Effector memory CD4-positive, alpha-beta T cell (primary cell): ENCODE measurements at places on chromosomes 3 and 15.

DNA sequence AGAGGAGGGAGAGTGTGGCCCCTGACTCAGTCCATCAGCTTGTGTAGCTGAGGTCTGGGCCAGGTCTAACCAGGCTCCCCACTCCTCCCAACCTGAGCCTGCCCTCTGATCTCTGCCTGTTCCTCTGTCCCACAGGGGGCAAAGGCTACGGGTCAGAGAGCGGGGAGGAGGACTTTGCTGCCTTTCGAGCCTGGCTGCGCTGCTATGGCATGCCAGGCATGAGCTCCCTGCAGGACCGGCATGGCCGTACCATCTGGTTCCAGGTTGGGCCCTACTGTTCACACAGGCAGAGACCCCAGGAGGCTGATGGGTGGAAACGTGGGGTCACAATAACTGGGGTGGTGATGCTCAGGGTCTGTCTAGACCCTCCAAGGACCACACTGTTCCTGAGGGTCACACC lies 6.8 kb downstream of the NEIL1 start:
- DNase-seq, result no peak

- peak; percentile 41 for DNase-seq
Observed at GRCh38 chr3:101828691-101829436, 20.4 kb upstream of the NFKBIZ start.

DNA sequence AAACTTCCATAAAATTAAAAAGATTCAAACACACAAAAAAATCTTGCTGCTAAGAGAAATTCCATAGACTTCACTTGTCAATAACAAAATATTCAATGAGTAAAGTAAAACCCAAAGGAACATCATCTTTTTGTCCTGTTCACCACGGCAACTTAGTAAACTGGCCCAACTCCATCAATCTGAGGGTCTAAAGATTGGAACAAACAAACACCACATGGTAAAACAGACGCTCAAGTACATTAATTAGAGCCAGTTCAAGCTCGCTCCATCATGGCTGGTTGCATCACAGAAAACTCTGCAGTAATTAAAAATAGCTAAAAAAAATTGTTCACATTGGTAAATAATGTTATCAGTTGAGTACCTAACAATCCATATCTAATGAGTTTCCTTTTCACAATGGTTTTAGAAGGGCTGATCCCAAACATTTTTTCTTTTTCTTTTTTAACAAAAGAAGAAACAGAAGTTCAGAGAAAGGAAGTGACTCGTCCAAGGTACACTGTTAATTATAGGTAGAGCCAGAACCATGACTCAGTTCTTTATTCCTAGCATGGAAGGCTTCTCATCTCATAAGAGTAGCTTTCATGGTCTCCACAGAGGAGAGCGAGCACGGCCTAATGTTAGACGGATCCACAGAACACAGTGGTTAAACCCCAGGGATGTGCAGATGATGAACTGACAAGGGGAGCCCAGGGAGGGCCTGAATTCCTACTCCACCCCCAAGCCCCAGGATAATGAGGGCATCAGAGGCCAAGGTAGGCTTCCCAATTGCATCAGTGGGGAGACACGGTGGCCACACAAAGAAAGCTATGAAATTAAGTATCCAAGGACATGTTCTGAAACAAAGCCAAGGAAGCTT lies 79.2 kb upstream of the ARHGEF3 start:
- DNase-seq, result no peak

DNA sequence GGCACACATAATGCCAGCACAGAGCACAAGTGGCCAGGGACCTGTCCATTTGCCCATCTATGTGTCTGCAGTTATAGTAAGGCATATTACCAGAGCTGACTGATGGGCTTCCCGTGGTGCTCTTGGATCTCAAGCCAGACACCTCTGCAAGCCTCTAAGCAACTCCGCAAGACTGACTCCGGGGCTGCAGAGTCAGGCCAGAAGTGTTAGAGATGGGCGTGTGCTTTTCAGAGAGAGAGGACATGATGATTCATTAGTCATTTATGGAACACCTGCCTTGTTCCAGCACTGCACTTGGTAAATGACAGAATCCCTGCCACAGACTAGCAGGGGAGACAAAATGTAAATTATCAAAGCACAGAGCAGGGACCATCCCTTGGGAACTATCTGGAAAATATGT lies 559.0 kb downstream of the PDCD6IP start:
- no peak for DNase-seq

DNA sequence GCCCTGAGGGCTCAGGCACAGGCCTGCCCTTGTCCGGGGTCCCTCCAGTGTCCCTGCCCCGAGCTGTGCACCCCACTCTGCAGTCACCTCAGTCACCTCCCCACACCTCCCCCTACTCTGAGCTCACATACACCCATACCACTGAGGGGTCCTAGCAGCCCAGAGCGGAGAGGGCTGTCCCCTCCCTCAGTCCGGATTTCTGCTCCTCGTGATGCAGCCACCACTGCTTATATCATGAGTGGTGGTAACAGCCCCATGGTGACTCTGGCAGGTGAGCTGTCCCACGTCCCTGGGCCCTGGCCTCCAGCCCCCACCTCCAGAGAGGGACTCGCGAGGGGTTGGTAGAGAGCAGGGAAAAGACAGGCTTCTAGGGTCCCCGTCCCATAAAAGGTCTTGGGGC lies 8.0 kb downstream of the CSPG4 start:
- no peak for DNase-seq

DNA sequence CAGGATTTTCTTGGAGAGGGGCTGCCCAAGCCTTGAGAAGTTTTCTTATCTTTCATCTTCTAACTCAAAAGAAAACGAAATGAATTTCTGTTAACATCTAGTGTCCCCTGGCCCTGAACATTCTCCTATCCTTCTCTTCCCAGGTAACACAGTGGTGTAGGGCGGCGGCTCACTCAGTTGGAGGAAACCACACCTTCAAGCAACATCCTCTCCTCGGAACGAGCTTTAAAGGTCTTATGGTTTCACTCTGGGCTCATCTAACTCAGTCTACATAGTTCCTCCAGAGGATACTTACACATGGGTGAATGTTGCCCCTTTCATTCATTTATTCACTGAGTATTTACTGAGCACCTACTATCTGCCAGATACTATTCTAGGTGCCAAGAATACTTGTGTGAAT lies 31.0 kb upstream of the KLHL6 start:
- no peak for DNase-seq

GRCh38 chr3:169148448-169149348 lies 514.8 kb downstream of the MECOM start:
- no peak for DNase-seq

DNA sequence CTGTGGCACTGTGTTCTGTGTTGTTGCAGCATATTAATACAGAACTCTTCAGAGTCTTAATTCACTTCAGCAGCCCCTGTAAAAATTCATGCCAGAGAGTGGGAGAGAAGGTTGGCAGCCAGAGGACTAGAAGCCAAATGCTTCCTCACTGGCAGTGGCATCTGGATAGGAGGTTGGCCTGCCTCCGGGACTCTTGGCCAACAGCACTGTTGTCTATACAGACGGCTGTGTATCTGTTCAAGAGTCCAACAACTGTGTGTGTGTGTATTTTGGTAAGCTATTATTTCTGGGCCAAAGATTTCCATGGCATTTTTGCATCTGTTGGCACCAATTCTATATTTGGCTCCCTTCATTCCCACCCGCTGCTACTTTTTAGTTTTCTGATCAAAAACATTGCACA lies 156.0 kb upstream of the SOX2 start:
- DNase-seq, result no peak

DNA sequence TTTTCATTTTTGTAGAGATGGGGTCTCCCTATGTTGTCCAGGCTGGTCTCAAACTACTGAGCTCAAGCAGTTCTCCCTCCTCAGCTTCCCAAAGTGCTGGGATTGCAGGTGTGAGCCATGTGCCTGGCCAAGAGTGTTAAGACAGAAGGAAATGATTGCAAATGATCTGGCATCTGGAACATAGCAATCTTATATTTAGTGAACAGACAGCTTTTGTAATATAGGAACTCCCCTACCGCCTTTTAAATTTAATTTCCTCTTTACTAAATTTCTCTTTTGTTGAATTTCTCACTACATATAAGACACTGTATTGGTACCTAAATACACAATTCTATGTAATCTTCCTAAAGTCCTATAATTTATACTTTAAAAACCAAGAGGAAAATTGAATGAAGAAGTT lies 13.1 kb downstream of the ANO10 start:
- DNase-seq, result no peak

GRCh38 chr3:106629215-106629832 lies 747.9 kb upstream of the CCDC54 start:
- DNase-seq, result no peak

GRCh38 chr3:73499787-73500186 lies 125.0 kb downstream of the PDZRN3 start:
- no peak for DNase-seq

GRCh38 chr3:79954756-79955155 lies 187.0 kb upstream of the ROBO1 start:
- DNase-seq, result no peak

GRCh38 chr3:30751610-30752299 lies 142.7 kb downstream of the GADL1 start:
- DNase-seq, result peak; percentile 7

DNA sequence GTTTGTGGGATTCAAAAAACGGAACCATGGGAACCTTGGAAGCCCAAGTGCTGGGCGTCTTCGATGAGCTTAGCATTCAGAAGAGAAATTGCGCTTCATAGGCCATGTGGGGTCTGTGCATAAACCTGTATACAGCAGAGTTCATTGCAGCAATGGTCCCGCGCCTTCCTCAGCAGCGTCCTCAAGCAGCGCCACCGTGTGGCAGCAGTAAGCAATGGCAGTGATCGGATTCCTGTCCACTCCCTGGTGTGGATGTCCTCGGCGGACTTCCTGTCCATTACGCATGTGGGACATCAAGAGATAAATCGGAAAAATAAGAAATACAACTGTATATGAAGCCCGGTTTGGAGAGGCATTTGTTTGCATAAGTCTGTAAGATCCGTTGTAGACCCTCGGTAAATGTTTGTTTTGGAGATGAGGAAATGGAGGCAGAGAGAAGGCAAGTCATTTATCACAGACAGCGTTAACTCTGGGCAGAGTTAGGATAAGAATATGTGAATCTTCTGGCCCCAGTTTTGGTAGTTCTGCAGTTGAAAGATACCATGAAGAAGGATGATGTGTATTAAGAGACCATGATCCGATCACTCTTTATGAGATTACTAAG lies 57.7 kb downstream of the CNTN4 start:
- no peak for DNase-seq

- DNase-seq, result no peak
Observed at GRCh38 chr3:158140396-158140795, 30.5 kb downstream of the RSRC1 start.

DNA sequence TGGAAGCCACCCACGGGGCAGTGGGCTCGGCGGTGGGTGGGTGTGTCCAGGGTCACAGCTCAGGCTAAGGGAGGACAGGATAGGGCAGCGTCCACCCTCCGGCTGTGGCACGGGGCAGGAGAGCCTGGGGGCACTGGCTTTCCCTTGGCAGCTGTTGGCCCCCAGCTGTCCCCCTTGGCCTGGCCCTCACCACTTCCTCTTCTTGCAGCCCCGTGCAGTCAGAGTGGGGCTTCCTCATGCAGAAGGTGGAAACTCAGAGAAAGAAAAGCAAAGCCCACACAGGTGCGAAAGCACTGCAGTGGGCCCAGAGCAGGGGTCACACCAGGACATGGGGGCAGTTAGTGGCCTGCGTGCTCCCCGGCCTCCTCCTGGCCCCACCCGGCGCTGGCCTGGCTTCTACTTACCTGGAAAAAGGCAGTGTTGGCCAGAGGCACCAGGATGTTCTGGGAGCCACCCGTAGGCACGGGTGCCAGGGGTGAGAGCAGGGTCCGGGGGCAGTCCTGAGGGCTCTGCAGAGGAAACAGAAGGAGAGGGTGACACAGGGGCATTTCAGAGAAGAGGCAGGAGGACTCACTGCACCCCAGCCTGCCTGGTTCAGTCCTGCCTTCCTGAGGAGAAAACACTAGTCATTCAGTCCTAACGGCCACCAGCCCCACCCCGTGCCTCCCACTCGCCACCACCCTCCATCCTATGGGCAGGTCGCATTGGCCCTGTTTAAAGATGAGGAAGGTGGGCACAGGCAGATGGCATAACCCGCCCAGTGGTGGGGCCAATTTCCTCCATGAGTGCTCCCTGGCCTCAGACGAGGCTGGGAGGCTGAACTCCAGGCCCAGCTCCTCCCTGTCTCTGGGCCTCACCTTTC lies 28.3 kb downstream of the PLXND1 start:
- no peak for DNase-seq

DNA sequence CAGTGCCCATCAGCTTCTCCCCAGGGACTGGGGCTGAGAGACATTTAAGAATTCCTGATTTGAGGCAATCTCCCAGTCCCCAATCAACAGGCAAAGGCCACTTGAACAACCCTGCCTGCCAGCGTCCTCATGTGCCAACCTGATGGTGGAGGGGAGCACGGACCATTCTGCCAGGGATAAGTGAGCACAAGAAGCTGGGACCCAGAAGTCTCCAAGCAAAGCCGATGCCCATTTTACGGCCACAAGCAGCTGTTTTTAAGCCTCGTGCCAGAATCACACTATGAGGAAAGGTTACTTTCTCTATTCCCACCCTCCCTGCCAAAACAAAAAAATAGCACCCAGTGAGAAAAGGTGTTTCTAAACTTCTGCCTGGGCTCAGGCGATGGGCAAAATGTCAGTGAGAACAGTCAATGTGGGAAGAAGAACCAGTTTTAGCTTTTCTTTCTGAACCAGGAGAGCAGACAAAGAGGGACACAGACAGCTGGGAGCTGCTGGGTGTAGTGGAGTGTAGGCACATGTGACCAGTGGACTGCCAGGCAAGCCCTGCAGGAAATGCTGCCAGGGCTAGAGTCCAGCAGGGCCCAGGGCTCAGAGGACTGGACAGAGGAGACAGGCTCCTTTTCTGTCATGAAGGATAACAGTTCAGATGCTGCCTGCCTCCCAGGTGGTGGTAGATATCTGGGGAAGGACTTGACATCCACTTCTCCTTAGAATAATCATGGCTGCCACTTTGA lies 57.7 kb downstream of the ATP2B2 start:
- no peak for DNase-seq

GRCh38 chr15:58501006-58501405 lies 69.2 kb downstream of the LIPC start:
- no peak for DNase-seq

- no peak for DNase-seq
Observed at GRCh38 chr3:197854596-197855343, 63.7 kb downstream of the LRCH3 start.

- DNase-seq, result no peak
Observed at GRCh38 chr3:58667704-58668103, 1.1 kb upstream of the FAM3D start.
